CD4-positive, alpha-beta memory T cell (primary cell): ENCODE measurements at places on chromosomes 7 and 10. TPM values are rescaled to one million over a fixed set of nuclear protein-coding genes. Genes with fewer than 3 reads are reported as not detected.

The PNLIPRP3 gene
- not detected for total RNA-seq

The TMEM139 gene
- 0.61 TPM for total RNA-seq

The KCND2 gene
- not detected for total RNA-seq

The PRKAR1B gene
- 15.1 TPM for total RNA-seq

The EN2 gene
- not detected for total RNA-seq

The FAM107B gene
- 191 TPM for total RNA-seq

The PCDH15 gene
- not detected for total RNA-seq

The RAB19 gene
- total RNA-seq: 3.2 TPM

The LBX1 gene
- not detected for total RNA-seq

The SUMF2 gene
- total RNA-seq: 177 TPM

The AMPH gene
- 0.14 TPM for total RNA-seq

The CPN1 gene
- not detected for total RNA-seq

The NEURL1 gene
- 0.96 TPM for total RNA-seq

The AFAP1L2 gene
- total RNA-seq: 4.3 TPM

The LMTK2 gene
- 23.1 TPM for total RNA-seq

The WDR86 gene
- total RNA-seq: 7.0 TPM

The DGKI gene
- total RNA-seq: not detected

The VPS50 gene
- 45.8 TPM for total RNA-seq

The OR2A12 gene
- not detected for total RNA-seq

The FAM180A gene
- not detected for total RNA-seq

The ERVW-1 gene
- 0.12 TPM for total RNA-seq

The NPFFR1 gene
- total RNA-seq: not detected

The TMEM196 gene
- not detected for total RNA-seq

The UTF1 gene
- total RNA-seq: not detected

The PAX4 gene
- total RNA-seq: not detected

The HGF gene
- total RNA-seq: not detected

The DDC gene
- not detected for total RNA-seq

The MUC3A gene
- not detected for total RNA-seq

The PDK4 gene
- total RNA-seq: 0.44 TPM

The ZNF775 gene
- 5.5 TPM for total RNA-seq

The OR2A1 gene
- not detected for total RNA-seq

The UROS gene
- total RNA-seq: 38.8 TPM

The PTER gene
- total RNA-seq: 26.5 TPM

The SPDYE9 gene
- total RNA-seq: not detected

The CLDN4 gene
- total RNA-seq: not detected

The MNX1 gene
- total RNA-seq: not detected
